Stimulated activated CD8-positive, alpha-beta memory T cell treated with anti-CD3 and anti-CD28 coated beads, Interleukin-7, amount 100 ng/mL, for 48 hours (primary cell): ENCODE measurements at places on chromosomes 7 and 10.

DNA sequence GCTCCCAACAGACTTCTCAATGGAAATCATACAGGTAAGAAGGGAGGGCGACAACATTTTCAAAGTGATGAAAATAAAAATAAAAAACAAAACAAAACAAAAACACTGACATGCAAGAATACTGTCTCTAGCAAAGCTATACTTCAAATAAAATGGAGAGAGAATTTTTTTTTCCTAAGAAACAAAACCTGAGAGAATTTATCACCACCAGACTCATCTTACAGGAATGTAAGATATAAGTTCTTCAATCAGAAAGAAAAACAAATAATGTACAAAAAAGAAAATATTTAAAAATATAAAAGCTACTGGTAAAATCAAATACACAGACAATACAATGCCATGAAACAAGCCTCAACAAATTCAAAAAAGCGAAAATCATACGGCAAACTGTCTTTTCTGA is 113.2 kb downstream of the NRBF2 start:
- no peak for DNase-seq

GRCh38 chr7:45563941-45564461 is 10.2 kb upstream of the ADCY1 start:
- DNase-seq: no peak

DNA sequence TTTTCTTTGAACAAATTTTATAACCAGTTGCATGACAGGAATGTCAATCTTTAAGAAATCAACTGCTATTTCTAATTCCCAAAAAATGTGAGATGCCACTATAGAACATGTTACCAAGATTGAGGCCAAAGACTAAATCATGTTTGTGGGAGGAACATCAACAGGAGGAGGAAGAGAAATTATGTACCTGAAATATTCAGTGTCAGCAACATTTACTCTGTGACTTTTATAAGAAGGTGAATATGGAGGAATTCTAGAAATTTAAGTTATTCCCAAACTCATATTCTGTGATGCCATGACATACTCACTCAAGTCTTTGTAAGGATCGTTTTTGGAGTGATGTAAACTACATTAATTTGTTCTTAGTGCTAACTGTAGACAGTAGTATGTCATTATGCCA is 408.4 kb downstream of the SH2D4B start:
- DNase-seq: no peak

DNA sequence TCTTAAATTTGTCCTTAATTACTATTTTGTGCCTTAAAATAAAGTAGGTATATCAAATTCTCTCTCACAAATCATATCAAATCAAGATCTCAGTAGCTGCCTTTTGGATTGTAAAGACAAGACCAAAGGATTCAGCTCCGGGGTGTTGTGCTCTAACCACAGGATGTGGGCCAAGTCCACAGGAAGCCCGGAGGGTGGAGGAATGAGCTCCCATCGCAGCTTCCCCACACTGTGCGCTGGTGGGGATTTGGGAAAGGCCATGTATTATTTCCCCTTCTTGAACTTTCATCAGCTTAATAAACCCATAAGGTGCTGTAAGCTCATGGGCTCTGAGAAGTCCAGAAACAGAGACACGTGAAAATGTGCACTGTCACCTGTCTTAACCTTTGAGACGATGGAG is 241.6 kb upstream of the TCERG1L start:
- DNase-seq: no peak

GRCh38 chr7:155431711-155432110 is 26.2 kb upstream of the EN2 start:
- no peak for DNase-seq

DNA sequence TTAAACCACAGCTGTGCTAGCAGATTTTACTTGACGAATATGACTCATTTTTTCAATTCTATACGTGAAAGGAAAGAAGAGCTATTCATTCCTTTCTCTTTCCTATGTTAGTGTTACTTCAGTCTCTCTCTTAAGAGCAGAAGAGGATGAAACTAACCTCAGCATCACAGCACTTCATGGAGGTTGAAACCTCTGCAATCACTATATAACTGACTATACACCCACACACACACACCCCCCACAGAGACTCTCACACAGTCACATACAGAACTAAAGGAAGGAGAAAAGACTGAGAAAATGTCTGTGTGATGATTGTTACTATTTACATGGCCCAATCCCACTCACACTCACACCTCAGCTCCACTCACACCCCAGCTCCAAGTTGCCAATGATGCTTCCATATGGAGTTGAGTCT is 104.2 kb downstream of the KIF20B start:
- peak; percentile 66 for DNase-seq

DNA sequence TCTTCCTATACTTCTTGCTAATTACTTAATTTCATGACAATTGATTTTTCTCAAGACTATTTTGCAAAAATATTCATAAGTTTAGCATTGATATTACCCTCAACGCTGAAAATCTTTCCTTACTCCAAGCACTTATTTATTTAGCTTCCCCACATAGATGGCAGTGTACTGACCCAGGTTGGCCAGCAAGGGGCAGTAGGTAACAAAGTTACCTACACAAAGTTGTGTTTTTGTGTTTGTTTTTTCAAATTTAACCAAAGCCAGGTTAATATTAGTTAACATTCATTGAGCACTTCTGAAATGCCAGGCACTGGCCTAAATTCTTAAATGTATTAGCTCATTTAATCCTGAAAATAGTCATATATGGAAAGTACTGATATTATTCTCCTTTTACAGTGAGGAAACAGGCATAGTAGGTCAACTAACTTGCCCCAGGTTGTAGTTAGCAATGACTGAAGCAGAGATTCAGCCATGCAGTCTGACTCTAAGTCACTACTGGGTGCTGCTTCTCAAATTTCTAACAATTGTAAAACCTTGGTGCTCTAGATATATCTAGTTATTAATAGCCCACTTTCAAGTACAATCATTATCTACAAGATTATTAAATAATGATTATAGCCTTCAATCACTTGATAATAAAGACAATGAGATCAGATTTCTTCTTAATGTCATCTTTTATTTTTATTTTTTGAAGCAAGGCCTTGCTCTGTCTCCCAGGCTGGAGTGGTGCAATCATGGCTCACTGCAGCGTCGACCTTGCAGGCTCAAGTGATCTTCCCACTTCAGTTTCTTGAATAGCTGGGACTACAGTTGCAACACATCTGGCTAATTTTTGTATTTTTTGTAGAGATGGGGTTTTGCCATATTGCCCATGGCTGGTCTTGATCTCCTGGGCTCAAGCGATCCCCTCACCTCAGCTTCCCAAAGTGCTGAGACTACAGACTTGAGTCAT is 5.8 kb upstream of the GGCT start:
- DNase-seq: no peak

DNA sequence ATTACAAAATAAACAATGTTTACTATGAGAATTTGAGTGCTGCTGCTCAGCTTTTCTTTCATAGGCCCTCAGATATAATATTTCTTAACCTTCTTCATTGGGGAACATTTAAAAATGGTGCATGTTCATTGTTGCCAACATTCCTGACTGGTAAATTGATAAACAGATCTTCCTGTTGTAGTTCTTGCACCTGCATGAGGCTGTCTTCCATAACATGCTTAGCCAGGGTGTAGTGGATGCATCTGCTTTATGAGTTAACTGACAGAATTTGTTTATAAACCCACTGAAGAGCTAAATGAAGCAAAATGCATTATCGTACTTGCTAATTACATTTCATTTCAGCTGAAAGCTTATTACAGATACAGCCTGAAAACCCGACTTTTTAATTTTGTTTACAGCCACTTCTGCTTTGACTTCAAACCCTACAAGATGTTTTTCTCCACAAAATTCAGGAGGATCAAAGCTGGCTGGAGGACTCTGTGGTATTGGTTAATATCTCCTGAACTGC is 177.2 kb downstream of the SEM1 start:
- DNase-seq: no peak

- DNase-seq: no peak
Measured at GRCh38 chr7:100711369-100711768, 5.4 kb downstream of the POP7 start.

DNA sequence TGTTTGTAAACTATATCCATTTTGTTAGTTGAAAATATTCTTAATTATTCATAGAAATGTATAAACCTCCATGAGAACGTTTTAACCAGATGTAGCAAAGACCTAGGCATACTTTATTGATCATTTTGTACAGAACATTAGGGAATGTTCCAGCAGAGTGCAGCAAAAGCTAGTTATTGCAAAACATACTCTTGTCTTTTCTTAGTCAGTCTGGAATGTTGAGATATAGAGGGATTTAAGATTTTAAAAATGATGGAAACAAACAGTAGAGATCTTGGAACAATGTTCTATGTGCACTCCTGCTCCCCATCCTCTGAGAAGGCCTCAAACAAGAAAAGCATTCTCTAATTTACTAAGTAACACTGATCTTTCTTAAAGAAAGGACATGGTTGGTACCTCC is 292.1 kb downstream of the BBS9 start:
- no peak for DNase-seq

- DNase-seq: no peak
Measured at GRCh38 chr7:94375691-94376090, 19.0 kb upstream of the COL1A2 start.

DNA sequence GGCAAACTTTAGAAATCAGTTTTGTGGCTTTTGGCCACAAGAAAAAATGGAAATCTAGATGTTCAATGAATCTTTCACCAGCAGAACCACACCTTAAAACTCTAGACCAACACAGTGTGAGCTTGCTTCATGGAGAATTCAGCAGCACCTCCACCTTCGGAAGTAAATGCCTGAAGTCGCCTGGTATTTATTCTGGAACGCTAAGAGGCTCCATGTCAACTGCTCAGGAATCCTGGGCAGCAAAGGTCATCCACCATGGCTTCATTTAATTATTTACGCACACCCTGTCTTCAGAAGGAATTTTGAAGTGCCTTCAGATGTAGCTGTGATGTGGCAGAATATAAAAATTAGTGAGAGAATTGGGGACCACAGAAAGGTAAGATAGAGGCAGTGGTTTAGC is 167.7 kb downstream of the GFRA1 start:
- no peak for DNase-seq

- DNase-seq: no peak
Measured at GRCh38 chr7:50394315-50394714, 55.8 kb downstream of the FIGNL1 start.

GRCh38 chr10:120505056-120505455 is 48.0 kb downstream of the PLPP4 start:
- no peak for DNase-seq

- no peak for DNase-seq
Measured at GRCh38 chr10:100873827-100874326, 38.9 kb upstream of the SLF2 start.

- DNase-seq: no peak
Measured at GRCh38 chr7:100623951-100624824, 11.8 kb downstream of the MOSPD3 start.

GRCh38 chr10:72695496-72695895 is 3.6 kb downstream of the MCU start:
- DNase-seq: no peak

DNA sequence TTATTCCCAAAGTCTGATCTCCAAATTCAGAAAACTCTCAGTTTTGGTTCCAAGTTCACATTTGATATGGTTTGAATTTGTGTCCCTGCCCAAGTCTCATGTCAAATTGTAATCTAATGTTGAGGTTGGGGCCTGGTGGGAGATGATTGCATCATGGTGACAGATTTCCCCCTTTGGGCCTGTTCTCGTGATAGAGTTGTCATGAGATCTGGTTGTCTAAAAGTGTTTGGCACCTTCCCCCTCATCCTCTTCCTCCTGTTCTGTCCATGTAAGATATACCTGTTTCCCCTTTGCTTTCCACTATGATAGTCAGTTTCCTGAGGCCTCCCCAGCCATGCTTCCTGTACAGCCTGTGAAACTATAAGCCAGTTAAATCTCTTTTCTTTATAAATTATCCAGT is 138.6 kb downstream of the ARL4A start:
- DNase-seq: no peak

DNA sequence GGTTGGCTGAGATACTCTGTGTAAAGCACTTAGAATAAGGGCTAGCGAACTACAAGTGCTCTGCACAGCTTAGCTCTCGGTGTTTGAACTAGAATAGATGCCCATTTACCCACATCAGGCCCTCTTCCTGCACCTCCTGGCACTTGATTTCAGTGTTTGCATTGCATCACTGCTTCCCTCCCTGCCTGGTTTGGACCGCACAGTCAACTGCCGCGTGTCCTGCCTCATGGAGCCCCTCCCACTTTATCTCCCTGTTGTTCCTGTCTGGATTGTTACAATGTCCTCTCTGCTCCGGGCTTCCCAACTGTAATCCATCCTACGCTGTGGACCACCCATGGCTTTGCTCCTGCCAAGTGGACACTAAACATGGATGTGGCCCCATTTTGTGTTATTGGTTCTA is 2.3 kb downstream of the FAM107B start:
- DNase-seq: no peak

GRCh38 chr7:108055611-108056021 is 52.7 kb upstream of the LAMB1 start:
- no peak for DNase-seq

DNA sequence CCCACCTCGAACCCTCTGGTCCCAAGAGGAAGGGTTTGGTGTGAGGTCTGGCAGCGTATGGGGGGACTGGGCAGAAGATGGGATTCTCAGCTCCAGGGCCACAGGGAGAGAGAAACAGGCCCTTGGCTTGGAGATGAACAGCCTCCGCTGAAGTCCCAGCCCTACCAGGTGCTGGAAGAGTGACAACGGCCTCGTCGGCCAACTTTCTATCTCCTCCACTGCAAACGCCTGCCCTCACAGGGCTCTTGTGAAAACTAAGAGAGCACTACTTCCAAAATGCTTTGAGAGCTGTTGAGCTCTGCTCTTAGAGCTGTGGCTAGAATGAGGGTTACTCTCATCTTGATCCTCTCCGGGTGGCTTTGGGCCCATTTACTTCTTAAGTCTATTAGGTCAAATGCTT is 63.5 kb downstream of the AFAP1L2 start:
- no peak for DNase-seq
